ENCODE measurements at places on chromosomes 1 and 21.

DNA sequence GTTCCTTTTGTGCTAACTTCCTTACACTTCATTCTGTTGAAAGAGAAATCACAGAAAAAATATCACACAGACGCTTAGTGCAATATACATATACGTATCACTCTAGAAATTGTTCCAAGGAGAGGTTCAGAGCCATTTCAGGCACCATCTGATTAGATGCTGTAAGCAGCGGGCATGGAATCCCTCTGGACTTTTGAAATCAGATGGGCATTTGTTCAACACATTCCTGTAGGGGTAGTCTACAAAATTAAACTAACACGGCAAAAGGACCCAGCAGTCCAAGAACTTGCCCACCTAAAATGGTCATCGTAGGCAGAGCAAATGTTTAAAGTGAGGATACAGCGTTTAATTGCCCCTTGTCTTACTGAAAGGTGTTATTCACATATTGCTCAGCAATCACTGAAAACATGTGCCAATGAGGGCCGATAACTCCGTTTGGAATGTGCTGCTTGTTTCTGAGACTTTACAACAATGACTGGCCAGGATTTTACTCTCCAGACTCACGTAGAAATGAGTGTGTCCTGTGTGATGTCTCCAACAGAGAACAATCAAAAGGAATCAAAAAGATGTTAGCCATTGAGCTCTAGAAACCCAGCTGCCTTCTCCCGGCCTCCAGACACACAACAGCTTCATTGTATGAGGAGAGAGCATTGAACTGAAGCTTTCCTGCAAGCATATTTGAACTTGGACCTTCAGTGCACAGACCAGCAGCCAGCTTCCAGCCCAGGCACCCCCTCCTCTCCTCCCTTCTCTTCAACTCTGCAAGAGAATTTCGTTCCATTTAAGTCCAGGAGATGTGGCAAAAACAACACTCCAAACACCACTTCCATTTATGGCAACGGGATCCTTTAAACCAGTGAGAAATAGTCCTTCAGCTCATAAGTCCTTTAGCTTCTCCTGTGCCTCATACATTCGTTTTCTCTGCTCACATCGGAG, 32.1 kb upstream of the ADORA3 start:
- no peak for DNase-seq

DNA sequence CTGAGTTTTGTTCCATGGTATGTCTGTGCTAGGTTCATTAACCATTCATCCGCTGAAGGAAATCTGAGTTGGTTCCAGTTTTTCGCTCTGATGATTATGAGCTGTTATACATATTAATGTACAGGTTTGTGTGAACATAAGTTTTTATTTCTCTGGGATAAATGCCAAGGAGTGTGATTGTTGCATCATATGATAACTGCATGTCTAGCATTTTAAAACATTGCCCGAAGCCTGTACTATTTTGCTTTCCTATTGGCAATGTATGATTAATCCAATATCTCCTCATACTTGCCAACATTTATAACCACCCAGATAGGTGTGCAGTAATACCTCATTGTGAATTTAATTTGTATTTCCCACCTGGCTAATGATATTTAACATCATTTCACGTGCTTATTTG, 322.7 kb downstream of the ZNF326 start:
- no peak for DNase-seq

- DNase-seq = no peak
Measured at GRCh38 chr1:165994107-165994506, 166.7 kb downstream of the UCK2 start.

- DNase-seq = no peak
Measured at GRCh38 chr21:39144191-39144590, 39.1 kb downstream of the PSMG1 start.

DNA sequence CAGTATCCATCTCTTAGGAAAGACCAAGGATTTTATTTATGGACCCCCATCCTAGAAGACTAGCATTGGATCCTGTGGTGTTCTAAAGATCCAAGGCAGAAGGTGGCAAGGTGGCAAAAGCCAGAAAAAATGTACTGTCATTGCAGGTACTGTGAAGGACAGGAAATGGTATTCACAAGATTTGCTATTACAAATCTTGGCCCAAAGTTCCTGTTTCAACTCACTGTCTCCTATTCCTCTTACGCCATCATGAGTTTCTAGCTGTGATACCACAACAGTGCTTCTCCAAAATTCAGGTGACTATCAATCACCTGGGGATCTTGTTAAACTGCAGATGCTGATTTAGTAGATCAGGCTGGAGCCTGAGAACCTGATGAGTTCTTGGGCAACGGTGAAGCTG, 21.4 kb downstream of the ACP6 start:
- DNase-seq = no peak

DNA sequence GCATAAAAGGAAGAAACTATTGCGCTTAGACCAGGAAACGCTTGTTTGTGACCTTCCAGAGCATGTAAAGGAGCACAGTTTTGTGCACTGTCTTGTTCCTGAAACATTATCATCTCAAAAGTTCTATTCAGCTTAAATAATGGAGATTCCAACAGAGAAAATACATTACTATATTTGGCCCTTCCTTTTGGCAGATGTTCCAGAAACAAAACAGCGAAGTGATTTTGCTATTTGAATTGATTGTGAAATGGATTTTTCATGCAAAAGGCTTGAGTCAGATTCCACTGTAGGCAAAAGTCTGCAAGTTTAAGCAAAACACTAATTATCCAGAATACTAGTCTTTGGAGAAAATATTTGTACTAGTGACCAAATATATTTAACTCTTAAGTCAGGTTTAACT, 80.3 kb upstream of the PTBP2 start:
- DNase-seq = no peak

GRCh38 chr1:213840575-213840974, 147.2 kb upstream of the PROX1 start:
- no peak for DNase-seq

- no peak for DNase-seq
Measured at GRCh38 chr1:47854552-47855144, 142.5 kb downstream of the TRABD2B start.

DNA sequence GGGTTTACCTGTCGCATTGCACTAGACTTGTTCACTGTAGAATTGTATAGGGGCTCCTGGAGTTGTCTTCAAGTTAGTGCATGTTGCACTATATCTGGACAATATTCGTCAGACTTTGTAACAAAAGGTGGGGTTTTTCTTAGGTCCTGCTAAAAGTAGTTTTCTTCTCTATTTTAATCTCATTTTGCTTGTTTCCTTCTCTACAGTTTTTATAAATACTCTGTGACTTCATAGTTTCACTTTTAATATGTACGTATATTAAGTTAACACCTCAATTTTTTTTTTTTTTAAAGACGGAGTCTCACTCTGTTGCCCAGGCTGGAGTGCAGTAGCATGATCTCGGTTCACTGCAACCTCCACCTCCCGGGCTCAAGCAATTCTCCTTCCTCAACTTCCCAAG, 26.5 kb upstream of the MRPS6 start:
- no peak for DNase-seq

DNA sequence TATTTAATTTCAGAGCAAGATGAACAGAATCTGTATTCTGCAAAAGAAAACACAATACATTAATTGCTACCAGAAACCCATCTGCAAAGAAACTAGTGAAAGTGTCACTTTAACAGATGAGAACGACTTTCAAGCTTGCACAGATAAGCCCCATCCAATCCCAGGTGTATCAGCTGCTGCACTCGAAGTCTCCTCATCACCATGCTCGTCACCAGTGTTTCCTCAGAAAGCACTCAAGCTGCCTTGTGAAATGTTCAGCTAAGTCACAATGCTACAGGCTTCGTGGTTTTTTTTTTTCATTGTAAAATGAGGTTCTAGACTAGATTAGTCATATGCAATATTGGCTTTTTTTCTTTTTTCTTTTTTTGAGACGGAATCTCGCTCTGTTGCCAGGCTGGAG, 3.3 kb upstream of the TOMM20 start:
- DNase-seq = no peak

DNA sequence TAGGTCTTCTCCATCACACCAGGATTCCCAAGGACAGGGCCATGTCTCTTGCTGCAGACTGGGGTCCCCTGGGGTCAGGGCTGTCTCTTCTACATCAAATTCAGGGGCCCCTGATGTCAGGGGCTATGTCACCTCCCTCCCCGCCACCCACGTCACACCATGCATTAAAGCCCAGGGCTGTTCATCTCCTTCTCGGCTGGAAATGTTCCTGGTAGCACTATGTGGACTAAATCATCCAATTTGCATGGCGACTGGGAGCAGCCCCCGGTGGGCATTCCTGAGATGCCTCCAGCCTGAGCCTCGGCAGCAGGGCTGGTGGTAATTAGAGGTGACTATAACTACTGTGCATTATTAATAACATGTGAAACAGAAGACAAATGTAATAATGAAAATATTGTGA, 151.7 kb upstream of the HMGB4 start:
- no peak for DNase-seq

GRCh38 chr1:4630561-4630960, 23.8 kb upstream of the AJAP1 start:
- DNase-seq = no peak

GRCh38 chr21:35565204-35565611, 495.1 kb downstream of the SETD4 start:
- DNase-seq = peak; percentile 47

DNA sequence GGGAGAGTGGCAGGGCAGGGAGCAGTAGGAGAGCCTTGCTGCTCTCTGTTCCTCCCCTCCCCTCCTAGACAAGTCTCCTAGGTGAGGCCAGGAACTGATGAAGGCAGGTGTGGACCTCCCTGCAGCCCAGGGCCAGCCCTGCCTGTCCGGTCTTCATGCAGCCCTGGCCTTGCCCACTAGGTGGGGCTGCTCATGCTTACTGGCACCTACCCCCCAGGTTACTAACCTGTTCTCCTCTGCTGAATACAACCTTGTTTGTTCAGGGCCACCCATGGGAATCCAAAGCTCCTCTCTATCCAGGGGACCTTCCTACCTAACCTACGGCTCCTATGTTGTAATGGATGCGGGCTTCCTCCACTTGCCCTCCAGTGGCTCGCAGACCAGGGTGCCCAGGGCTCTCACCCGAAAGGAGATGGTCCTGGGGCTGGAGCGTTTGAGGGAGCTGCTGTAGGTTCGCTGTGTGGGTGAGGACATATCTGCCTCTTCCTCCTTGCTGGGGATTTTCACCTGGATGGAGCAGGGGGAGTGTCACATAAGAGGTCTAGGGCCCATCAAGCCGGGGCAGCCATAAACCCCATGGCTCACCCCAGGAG, 7.9 kb upstream of the TNNT2 start:
- DNase-seq = peak; percentile 69

Measured in gastrocnemius medialis (tissue), 4 donors.